COR-L47 (cell line): ENCODE measurements at places on chromosomes 2 and 18.

GRCh38 chr2:16899958-16900357, 234.3 kb upstream of the CYRIA start:
- DNase-seq = no peak

- no peak for DNase-seq
Observed at GRCh38 chr18:7870855-7871254, 303.7 kb downstream of the PTPRM start.

GRCh38 chr2:60337142-60337497, 216.3 kb downstream of the BCL11A start:
- no peak for DNase-seq

DNA sequence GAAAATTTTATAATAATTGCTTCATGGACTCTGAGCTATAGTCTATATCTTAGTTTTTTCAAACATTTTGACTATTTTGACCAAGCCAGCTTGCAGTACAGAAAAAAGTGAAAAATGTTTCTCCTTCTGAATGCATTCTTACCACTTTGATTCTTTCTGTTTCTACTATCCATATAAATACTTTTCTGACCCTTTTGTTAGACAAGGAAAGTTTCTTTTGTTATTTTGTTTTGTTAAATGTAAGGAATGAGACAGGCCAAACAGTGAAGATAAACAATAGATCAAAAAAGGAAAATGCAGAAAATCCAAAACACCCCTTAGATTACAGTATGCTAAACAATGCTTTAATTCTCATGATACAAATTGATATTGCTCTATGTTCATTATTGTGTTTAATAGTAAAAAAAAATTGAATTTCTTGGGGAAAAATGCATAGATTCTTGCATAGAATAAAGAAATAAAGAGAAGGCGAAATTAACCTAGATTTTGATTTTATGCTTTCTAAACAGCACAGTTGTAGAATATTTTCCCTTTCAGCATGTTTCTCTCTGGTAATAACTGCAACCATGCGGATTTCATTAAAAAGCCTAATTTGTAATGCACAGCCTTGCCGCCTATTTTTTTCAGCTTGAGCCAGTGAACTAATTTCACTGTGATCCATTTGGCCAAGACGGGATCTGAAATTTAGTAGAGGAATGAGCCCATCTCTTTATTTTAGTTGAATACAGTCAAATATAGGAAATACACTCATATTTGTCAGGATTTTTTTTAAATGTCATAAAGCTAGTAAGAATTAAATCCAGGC, 976 bp downstream of the TNFAIP6 start:
- no peak for DNase-seq

DNA sequence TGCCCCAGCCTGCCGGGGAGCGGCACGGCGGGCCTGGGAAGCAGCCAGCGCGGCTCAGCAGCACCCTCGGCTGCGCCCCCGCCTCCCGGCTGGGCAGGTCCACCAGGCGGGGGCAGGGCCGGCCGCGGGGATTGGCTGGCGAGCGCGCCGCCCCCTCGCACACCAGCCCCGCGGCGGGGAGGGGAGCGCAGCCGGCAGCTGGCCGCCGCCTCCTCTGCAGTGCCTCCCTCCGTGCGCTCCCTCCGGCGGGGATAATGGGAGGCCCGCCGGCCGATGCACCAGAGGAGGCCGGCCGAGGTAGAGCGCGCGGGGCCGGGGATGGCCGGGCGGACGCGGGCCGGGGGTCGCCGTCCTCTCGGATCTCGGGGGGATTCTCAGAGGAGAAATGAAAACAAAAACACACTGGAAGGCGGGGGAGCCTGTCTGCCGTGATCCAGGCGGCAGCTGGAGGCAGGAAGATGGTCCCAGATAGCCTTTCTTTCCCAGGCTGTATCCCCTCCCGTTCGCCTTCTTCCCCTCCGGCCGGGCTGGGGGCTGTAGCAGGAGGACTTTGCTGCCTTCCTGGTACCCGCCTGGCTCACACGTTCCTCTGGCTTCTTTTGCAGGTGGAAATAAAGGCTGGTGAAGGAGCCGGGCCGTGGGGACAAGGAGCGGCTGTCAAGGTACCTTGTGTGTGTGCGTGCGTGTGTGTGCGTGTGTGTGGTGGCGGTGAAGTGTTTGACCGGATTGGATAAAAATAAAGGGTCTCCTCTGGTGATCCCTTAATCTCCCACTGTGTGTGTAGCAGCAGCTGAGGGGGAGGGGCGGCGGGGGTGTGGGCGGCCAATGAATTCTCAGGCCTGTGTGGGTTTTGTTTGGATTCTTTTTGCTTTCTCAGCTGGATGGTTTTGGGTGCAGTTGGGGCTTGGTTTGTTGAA, 18.1 kb downstream of the TET3 start:
- DNase-seq = peak; percentile 87

DNA sequence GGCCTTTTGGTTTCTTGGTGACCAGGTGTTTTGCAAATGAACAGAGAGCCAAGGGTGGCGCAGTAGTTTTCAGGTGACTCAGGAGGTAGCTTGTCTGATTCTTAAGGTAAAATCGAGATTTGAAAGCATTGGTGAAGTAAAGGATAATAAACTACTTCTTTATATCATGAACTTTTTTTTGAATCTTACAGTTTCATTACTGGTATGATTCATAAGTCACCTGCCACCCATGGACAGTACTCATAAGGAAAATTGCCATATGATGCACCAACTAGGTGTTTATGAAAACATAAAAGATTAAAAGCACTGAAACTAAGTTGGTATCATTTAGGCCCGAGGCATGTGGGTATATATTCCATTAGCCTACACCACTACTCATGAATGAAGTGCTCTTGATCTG, 84.1 kb upstream of the MGAT5 start:
- DNase-seq = no peak

GRCh38 chr2:85886590-85886989, 2.2 kb downstream of the ST3GAL5 start:
- no peak for DNase-seq
